Heart left ventricle (tissue), 16 donors: ENCODE measurements at places on chromosomes 5 and 9. TPM values are rescaled to one million over a fixed set of nuclear protein-coding genes. Genes with fewer than 3 reads are reported as not detected.

DNA sequence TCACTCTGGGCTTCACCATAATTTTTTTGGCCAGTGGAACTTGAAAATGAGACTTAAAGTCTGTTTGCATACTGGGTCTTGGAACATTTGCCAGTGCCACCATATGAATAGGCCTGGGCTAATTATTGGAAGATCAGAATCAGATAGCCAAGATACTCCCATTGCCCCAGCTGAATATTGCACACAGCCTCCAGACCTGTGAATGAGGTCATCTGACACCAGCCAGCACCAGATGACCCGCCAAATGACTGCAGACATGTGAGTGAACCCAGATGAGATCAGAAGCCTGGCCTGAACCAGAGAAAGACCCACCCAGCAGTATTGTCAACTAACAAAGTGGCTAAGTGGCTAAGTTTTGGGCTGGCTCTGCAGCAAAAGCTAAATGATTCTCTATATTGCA, 220.5 kb upstream of the MPDZ start:
- peak; percentile 36 for DNase-seq

- no peak for DNase-seq
Observed at GRCh38 chr5:68379275-68380036, 163.9 kb downstream of the PIK3R1 start.

DNA sequence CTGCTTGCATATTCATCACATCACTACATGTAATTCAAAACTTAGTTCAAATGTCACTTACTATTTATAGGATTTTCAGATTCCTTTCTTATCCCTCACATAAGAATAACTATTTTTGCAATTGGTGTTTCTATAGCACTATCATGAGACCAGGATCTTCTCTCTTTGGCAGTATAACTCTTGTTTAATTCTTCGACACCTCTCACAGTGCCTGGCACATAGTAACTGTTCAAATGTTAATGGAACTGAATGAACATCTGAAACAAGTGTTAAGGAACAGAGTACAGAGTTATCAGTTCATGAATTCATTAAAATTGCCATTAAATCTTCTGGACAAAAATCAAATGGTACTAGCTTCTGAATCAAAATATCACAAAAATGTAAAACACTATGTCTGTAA, 40.0 kb downstream of the FBXL17 start:
- no peak for DNase-seq

GRCh38 chr9:131386281-131386680, 7.6 kb upstream of the PRRC2B start:
- DNase-seq, result no peak

Gene BTNL8
- 0.84 TPM for total RNA-seq

GRCh38 chr9:132125944-132126679, 35.7 kb upstream of the NTNG2 start:
- no peak for DNase-seq
